Activated CD4-positive, alpha-beta T cell treated with anti-CD3 and anti-CD28 coated beads, Interleukin-2, amount 50 U/mL, for 4 hours (primary cell): ENCODE measurements at places on chromosomes 2 and 18.

DNA sequence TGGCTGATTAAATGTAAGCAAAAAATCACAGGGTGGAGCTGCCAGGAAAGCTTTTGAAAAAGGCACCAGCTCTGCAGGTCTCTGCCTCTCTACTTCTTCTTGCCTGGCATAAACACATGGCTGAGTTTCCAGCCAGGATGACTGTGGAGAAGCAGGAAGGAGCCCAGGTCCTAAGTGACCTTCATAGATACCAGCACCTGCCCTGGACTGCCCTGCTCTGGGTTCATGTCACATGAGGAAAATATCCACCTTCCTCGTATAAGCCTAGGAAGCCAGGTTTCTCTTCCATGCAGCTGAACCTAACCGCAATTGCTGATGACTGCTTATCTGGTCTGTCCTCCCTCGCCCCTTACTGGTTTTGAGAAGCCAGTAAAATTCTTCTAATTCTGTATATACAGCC, 47.8 kb upstream of the CREB1 start:
- no peak for DNase-seq

DNA sequence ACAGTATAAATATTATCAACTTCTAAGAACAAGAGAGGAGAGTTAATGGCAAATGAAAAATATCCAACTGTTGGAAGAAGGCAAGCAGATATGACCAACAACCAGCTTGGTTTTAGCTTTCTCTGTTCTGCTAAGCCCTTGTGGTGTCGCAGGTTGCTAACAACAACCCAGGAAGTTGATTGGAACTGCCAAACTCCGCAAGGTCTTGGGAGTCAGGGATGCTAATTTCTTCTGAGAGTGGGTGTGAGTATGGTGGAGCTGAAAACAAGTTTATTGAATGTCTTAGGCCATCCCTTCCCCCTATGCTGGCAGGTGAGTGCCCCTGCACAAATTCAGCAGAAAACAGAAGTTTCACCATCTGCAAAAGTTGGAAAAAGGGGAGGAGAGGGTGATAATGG, 17.5 kb downstream of the BZW1 start:
- DNase-seq = no peak

- DNase-seq = no peak
Observed at GRCh38 chr2:108586116-108586515, 51.8 kb downstream of the LIMS1 start.

DNA sequence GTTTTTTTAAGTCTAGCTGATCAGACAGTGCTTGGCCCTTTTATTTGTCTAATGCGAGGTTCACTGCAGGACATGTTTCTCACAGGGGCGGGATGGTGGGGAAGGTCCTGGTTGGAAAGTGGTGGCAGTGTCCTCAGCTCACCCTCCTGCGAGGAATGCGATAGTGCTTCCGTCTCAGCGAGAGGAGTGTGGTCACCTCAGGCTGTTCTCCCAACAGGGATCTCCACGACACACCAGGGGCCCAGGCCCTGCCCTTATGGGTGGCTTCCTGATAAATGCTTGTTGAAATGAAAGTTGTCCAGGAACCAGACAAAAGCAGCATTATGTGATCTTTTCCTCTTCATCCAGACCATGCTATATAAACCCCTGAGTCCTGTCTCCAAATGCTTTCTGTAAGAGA, 70.1 kb downstream of the BOLA3 start:
- no peak for DNase-seq

DNA sequence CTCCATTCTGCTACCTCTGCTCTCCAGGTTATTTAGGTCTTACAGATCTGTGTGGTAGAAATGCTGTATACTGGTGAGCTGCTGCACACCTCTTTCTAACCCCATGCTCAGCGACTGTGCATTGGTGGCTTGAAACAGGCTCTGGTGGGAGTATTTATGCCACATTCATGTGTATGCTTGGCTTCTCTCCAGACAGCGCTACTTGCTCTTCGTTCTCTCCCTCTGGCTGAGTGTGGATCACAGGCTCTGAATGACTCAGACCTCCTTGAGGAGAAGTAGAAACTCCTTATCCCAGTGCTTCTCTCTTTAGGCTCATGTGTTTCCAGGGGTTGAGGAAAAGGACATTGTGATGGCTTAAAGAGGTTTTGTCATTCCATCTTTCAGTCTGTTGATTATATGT, 54.9 kb downstream of the FHOD3 start:
- no peak for DNase-seq

GRCh38 chr2:105645938-105646773, 98.6 kb upstream of the NCK2 start:
- DNase-seq = no peak

GRCh38 chr2:99772591-99773331, 282.9 kb upstream of the REV1 start:
- no peak for DNase-seq

GRCh38 chr2:30363406-30363805, 83.6 kb upstream of the LCLAT1 start:
- no peak for DNase-seq

GRCh38 chr2:39435741-39436591, 1.1 kb downstream of the MAP4K3 start:
- no peak for DNase-seq

GRCh38 chr2:43347746-43348145, 121.3 kb upstream of the ZFP36L2 start:
- DNase-seq = no peak

GRCh38 chr2:46943881-46944798, 28.5 kb upstream of the MCFD2 start:
- peak; percentile 34 for DNase-seq

GRCh38 chr2:25955036-25955435, 27.3 kb downstream of the KIF3C start:
- no peak for DNase-seq

GRCh38 chr2:199307461-199307860, 150.3 kb downstream of the SATB2 start:
- no peak for DNase-seq

DNA sequence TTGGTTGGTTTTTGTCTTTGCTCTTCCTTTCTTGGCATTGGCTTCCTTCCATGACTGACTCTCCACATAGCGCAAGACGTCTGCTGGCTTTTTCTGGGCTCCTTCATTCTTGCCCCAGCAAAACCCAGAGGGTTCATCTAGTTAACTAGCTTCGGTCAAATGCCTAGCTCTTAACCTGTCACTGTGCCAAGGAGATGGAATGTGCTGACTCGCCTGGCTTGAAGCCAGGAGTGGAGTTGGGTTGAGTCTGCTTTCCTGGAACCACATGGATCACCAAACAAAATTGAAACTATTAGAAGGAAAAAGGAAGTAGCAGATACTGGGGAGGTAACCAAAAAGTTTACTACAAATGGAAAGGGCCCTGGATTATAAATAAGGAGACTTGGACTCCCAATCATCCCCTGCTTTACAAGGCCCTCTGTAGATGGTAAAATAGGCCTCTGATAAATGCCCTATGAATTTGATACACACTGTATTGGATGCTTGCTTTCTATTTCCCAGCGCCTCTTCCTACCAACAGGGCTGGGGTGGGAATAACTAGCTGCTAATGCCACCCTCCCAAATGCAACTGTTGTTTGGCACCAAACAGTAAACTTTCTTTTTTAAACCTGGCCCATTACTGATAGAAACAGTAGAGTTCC, 11.3 kb downstream of the MALT1 start:
- DNase-seq = no peak

GRCh38 chr2:231713730-231714638, 5.7 kb downstream of the PTMA start:
- DNase-seq = peak; percentile 84

DNA sequence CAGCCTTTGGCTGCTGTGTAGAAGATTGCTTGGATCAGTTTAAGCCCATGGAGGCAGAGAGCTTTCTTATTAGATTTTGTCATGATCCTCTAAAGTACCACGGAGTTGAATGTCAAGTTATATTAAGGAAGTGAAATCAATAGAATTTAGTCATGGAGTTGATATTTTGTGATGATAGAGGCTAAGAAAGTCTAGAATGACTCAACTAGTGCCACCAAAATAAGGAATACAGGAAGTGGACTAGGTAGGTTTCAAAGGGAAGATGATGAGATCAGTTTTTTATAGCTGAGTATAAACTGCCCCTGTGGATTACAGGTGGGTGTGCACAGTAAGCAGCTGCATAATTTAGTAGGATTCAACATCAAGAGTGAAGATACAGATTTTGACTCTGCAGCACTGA, 25.2 kb downstream of the FBXO36 start:
- no peak for DNase-seq

DNA sequence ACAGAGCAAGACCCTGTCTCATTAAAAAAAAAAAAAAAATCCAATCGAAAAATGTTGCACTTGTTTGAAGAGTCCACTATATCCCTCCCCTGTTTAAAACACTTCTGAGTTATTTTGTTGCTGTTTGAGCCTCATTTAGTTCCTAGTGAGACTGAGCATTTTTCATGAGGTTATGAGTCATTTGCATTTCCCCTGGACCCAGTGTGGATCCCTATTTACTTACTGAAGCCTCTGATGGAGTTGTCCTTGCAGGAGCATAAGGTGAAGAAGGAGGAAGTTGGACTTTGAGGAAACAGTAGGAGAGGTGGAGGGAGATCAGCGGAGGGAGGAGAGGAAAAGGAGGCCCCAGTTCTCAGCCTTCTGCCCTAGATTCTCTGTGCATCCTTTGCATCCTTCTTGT, 5.1 kb downstream of the CXCR1 start:
- no peak for DNase-seq

DNA sequence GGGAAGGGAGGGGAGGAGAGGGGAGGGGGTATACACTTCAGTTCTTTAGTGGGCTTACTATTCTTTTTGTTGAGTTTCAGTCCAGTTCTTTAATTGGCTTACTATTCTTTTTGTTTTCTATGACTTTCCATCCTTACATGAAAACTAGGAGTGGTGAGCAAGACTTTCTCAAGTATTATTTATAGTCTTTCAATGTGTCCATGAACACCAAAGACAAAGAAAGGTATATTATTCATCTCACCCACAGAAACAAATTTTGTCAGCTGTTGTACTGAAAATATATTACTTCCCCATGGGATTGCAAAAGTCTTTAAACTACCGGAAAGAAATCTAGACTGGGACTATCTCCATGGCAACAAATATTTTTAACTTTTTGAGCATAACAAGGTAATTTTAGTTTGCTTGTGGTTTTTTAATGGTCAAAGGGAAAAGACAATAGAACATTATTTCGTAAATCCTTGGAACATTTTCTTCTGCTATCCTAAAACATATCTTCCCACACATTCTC, 17.6 kb downstream of the ADAM17 start:
- DNase-seq = no peak

DNA sequence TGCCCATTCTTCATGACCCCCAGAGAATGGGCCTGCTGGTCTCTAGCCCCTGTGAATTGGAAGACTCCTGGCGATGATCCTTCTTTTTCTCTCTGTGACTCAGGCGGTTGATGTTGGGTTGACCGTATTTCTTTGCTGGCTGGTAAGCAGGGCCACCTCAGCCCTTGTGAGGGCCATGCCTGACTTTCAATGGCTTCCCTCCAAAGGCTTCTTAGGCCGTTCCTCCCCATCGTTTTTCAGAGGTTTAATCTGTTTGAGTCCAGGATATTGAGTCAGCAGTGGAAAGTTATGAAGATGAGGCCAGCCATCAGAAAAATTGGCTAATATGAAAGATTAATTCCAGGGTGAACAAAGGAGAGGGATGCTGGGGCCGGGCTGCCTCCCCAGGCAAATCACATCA, 13.6 kb downstream of the HPCAL1 start:
- no peak for DNase-seq

DNA sequence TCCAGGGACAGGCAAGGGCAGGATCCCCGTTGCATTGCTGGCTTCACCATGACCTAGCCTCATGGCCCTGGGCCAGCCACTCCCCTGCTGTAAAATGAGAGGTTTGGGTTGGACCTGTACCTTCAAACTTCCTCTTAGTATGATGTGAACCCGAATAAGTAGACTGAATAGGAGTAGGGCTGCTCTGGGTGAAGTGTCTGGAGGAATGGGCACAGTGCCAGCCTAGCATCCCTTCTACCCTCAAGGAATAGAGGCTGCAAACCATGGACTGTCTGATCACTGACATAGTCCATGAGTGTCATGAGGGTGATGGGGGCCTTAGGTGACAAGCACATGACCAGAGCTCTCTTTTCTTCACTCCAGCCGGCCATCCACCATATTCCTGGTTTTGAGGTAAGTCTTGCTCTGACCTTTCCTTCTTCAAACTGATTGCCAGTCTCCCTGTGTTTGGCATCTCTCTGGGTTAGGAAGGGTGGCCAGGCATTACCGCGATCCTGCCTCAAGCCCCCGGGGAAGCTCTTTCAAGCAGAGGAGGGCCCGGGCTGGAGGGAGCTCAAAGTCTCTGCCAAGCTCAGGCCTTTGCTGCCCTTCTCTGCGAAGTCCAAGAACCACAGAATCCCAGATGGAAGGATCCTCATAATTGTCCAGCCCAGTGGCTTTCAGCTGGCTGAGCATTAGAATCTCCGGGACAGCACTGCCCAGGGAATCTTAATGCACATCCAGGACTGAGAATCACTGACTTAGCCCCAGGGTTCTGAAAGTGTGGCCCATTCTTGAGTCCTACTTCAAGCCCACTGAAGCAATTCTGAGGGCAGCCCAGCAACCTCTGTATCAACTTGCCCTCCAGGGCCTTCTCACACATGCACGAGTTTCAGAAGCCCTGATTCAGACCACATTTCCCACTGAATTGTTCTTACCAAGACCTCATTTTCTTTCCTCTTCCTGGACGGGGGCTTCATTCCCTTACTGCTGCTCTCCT, 148.1 kb downstream of the DYSF start:
- DNase-seq = no peak

DNA sequence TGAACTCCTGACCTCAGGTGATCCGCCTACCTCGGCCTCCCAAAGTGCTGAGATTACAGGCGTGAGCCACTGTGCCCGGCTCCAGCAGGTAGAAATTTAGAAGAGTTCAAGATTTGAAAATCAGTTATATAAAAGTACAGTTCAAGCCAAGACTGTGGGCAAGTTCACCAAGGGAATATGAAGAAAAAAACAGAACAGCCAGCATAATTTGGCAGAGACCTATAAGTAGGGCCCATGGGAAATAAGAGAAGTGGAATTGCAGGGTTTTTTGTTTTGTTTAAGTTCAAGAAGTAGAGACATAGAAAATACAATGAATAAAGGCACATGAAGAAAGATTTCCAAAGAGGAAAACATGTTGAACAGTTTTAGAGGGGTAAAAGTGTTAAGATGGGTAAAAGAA, 57.9 kb downstream of the BAZ2B start:
- DNase-seq = no peak
